ENCODE measurements at places on chromosomes 2 and 18. TPM values are rescaled to one million over a fixed set of nuclear protein-coding genes. Genes with fewer than 3 reads are reported as not detected.

Gene GKN1
- polyA plus RNA-seq = 0.47 TPM

Gene NPPC
- 0.37 TPM for polyA plus RNA-seq

Gene NPHP1
- 6.1 TPM for polyA plus RNA-seq

Gene HAAO
- polyA plus RNA-seq = 31.5 TPM

Gene SLC9A4
- polyA plus RNA-seq = 0.22 TPM

Gene LIPG
- polyA plus RNA-seq = 0.85 TPM

Gene ARMC9
- 13.5 TPM for polyA plus RNA-seq

Gene C2orf15
- polyA plus RNA-seq = 0.60 TPM

Gene STPG4
- polyA plus RNA-seq = 0.41 TPM

Gene UGT1A5
- polyA plus RNA-seq = not detected

Gene NEMP2
- polyA plus RNA-seq = 1.7 TPM
